NCI-H446 (cell line): ENCODE measurements at places on chromosomes 6 and 20.
A peak's percentile ranks its signal among the peaks of the same experiment; 100 is the strongest.

DNA sequence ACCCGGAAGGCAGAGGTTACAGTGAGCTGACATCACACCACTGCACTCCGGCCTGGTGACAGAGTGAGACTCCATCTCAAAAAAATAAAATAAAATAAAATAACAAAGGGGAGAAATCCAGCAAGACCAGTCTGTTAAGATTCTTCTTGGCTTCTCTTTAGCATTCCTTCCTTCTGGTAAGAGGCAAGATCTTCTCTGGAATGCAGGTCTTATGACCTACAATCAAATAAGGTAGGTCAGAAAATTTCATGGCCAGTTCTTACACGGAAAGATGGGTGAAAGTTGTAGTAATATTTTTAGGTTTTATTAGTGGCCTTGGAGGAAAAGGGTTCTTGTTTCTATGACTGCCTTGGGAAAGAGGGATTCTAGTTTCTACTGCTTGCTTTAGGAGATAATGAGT lies 180.9 kb downstream of the FUT9 start:
- DNase-seq, result no peak

- no peak for DNase-seq
Measured at GRCh38 chr6:131729550-131729949, 18.7 kb upstream of the CTAGE9 start.

DNA sequence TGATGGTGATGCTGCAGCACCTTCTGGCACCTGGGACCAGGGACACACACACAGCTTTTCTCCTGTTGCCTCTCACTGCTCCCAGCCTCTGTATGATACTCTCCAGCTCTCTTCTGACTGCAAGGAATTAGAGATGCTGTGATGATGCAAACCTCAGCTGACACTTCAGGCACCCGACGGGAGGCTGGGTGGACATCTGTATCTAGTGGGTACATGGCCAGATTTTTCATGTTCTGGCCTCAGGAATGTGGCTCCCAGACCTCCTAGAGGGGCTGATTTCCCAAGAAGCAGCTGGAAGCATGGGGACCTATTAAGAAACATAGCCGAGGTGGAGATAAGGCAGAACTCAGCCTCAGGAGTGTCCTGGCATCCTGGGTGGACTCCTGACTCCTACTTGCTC lies 6.8 kb upstream of the EPB41L1 start:
- no peak for DNase-seq

GRCh38 chr20:57150559-57150958 lies 115.9 kb downstream of the BMP7 start:
- no peak for DNase-seq

DNA sequence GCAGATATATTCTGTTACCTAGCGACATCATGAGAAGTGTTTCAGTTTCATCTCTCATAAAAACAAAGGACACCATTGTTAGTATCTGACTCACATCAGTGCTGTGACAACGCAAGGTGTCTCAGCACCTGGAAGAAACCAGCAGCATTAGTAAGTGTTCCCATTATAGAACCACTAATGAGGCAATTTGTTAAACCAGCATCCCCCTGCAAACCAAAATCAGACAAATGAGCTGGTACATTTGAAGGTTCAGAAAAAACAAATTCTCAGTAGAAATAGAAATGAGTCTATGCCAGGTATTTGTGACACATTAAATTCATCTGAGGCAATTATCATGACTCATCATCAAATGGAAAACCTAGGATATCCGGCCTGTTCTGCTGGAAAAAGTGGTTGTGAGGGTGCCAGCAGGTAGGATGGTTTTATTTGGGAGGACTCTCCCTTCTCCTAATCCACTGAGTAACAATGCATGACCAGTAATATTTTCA lies 151.7 kb downstream of the TMEM200A start:
- no peak for DNase-seq

- DNase-seq, result no peak
Measured at GRCh38 chr6:145276756-145277155, 458.6 kb downstream of the EPM2A start.

DNA sequence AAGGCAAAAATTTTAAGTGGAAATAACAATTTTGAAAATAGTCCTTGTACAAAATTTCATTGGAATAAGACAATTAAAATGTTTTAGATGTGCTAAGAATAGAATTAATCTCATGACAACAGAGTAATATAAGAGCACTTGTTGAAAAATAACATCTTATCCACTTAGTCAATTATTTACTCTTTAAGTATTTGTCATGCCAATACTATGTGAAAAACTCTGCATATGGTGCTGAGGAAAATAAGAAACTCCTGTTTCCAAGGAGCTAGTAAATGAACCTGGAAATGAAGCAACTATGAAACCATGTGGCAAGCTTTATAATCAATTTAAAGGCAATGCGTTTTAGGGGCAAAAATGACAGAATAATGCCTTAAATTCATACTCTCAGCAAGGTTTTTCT lies 42.7 kb upstream of the HCRTR2 start:
- DNase-seq, result no peak

DNA sequence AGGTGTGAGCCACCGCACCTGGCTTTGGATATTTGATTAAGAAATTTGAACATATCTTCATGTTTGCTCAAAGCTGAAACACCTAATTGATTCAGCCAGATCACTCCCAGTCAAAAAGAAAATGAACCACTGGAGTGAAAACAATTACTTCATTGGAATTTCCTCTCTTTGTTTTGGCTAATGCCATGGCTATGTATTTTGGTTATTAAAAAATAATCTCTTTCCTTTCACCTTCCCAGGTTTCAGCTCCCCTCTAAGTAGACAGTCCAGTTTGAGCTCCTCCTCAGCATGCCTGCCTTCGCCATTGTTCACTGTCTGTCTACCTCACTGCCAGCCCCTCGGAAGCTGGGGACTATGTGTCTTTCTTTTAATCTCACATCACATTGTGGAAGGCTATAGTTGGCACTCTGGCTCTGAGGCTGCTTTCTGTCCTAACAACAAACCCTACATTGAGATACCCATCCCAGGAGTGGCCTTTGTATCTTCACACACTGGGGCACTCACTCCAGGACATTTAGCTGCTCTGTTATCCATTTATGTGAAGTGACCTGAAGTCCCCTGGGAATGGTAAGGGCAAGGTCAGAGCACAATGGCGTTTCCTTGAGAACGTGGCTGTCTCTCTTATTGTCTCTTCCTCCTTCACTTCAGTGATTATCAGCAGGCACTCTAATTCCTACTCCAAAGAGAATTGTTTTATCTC lies 764.0 kb upstream of the CITED2 start:
- DNase-seq, result no peak

- no peak for DNase-seq
Measured at GRCh38 chr6:137911675-137912191, 44.7 kb downstream of the TNFAIP3 start.

DNA sequence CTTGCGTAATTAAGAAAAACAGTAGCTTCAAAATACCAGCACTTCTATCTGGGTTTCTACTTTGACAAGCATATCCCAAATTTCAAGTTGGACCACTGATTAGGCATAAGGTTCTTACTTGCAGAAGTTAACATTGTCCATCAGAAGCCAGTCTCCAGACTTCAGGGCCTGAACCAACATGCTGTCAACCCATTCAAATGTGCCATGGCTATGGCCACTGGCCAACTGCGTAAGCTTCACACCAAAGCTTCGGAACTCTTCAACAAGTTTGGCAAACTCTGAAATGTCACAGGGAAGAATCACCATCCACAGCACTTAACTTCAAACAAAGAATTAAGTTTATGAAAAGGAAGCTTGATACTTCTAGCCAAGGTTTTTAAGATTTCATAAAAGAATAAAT lies 78.0 kb upstream of the LYRM2 start:
- DNase-seq, result no peak

GRCh38 chr6:151340219-151340978 lies 51.0 kb downstream of the ZBTB2 start:
- no peak for DNase-seq

DNA sequence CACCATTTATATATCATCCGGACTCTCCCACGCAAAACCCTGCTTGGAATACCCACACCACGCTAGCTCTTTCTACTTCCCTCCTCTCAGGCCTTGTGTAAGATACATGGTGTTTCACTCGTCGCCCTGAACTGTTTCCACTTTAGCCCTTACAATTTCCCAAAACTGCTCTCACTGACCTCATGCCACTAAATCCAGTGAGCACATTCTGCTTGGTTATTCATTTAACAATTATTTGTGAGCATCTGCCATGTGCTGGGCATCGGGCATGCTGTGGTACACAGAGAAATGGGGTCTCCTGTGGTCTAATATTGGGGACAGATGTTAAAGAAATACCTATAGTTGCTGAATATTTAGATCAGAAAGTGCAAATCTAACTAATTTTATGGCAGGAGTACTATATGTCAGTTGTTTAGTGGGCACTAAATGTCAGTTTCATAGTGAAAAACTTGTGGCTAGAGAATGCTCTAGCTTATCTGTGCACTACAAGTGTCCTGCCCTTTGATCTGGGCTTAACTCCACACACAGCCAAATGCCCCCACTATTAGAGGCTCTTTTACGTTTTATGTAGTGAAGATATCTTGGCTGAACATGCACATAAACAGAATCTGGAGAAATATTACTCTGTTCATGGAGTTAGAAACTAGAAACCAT lies 41.0 kb downstream of the PLEKHG1 start:
- no peak for DNase-seq

DNA sequence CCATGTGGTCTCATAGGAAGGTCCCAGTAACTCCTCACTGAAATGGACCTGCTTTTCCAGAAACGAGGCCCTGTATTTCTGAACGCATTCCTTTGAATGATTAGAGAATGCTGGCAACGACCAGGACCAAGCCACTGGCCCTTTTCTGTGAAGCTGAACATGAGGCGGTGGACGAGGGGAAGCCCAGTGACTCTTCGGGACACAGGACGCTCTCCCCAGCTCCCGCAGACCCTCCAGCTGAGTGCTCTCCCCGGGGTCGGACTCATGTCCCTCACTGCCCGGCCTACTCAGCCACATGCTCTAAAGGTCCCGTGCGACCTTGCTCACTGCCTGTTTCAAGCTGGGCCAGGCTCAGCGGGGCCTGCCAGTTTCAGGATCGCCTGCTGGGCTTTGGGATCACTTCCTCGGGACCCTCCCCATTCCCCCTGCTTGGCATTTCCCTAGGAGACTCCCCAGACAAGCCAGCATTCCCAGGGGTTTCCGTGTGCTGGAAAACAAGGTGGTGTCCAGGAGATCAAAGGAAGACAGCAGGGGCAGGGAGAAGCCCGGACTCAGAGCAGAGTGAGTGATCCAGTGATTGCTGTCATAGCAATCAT lies 2.6 kb upstream of the CST9 start:
- no peak for DNase-seq

DNA sequence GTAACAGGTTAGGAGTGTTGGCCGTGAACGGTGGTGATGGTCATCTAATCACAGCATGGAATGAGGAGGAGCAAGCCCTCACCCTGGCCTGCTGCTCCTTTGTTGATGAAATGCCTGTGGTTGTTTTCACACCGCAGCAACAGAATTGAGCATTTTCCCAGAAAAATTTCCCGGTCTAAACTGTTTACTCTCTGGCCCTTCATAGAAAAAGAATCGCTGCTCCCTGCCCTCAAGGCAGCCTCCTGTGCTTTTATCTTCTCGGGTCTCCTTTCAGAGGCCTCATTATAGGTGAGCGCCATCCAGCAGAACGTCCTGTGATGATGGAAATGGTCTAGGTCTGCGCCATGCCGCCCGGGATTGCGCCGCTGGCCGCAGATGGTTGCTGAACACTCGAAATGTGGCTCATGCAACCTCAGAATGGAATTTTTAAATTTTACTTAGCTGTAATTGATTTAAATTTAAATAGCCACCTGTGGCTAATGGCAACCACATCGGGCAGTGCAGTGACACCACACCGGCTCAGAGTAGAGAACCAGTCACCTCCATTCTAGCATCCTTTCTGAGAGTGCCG lies 30.2 kb downstream of the PHACTR3 start:
- no peak for DNase-seq

DNA sequence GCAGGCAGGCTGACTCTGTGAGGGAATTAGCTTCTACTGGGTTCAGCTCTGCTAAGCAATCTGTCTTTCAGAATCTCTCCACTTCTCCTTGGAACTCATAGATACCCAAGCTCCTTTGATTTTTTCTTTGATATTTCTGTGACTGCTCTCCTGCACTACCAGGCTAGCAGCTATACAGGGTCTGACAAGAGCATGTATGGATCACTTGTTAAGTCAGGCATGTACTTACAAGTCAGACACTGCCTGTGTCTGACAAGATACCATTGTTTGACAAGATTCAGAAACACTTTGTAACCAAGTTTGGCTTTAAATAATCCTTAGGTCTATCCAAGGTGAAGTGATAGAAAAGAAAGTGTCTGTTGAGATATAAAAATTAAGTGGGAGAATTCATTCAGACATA lies 79.5 kb downstream of the SESN1 start:
- DNase-seq, result no peak

DNA sequence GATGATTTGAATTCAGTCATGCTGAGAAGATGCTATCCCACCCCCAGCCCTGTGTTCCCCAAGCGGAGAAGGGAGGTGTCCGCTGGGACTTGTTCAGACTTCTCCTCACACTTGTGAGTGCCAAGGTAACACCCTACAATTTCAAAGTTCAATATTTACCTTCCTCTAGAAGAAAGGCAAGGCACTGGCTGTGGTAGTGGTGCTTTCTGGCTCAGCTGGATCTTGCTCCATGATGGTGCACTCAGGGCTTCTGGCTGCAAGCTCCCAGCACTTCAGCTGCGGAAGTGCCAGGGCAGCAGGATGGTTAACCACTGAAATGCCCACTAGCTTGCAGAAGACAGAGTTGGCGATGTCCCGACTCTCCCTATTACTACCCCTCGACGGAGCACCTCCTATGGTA lies 135.4 kb downstream of the MTFR2 start:
- no peak for DNase-seq

- DNase-seq, result no peak
Measured at GRCh38 chr20:38748861-38749149, 545 bp downstream of the ACTR5 start.

DNA sequence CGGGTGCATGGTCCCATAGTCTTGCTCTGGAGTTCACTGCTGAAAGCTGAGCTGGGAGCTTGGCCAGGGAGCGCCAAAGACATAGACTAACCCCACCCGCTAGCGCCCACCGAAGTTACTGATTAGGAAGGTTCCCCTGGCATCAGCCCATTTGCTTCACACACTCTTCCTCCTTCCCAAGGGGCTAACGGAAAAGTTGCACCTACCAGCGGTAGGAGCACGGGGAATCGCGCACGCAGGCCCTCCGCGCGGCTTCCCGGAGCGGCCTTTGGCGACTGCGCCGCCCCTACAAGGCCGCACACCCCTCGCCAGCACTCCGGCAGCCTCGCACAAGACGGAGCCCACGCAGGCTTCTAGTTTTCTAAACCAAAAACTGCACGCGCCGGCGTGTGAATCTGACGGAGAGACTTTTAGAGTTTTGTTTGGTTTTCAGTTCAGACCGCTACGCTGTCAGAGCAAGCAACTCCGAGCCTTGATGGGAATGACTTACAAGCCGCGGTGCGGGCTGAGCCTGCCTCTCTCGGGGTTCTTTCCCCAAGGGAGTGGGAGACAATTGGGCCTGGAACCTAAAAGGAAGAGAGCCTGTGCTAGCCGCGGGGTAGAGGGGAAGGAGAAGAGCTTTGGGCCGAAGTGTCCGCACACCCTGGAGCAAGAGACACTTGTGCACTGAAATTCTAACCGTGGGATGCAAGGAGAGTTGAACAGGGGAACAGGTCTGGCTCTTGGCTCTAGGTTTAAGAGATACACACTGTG lies 891 bp upstream of the POU3F2 start:
- peak; percentile 60 for DNase-seq

GRCh38 chr6:69791065-69791471 lies 5.7 kb downstream of the LMBRD1 start:
- DNase-seq, result no peak

- DNase-seq, result no peak
Measured at GRCh38 chr6:53858913-53859312, 64.1 kb downstream of the LRRC1 start.
